NCI-H69 (cell line): ENCODE measurements at places on chromosomes 3 and 15.
A peak's percentile ranks its signal among the peaks of the same experiment; 100 is the strongest.

DNA sequence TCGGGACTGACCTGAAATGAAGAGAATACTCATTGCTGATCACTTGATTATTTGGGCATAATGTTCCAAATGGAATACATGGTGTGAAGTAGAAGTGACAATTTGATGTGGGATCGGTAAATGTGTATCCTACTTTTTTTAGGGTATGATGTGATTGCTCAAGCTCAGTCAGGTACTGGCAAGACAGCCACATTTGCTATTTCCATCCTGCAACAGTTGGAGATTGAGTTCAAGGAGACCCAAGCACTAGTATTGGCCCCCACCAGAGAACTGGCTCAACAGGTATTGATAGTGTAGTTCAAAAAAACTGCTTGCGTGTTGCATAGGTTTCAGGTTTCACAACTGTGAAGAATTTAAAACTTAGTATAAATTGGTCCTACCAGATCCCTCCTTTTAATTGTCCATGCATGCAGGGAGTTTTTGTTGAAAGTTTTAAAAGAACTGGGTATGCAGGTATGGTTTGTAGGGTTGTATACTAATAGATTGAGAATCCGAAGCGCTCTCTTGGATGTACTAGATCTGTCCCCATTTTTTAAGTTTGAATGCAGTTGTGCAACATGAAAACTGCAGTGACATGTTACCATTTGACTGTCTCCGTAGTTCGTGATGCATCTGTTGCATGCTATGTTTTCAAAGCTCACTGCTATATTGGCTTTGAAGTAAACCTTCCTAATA, 1.6 kb downstream of the EIF4A2 start:
- no peak for DNase-seq

- DNase-seq: peak; percentile 52
These were observed 216.6 kb upstream of the GRM7 start for GRCh38 chr3:6644070-6644929.

DNA sequence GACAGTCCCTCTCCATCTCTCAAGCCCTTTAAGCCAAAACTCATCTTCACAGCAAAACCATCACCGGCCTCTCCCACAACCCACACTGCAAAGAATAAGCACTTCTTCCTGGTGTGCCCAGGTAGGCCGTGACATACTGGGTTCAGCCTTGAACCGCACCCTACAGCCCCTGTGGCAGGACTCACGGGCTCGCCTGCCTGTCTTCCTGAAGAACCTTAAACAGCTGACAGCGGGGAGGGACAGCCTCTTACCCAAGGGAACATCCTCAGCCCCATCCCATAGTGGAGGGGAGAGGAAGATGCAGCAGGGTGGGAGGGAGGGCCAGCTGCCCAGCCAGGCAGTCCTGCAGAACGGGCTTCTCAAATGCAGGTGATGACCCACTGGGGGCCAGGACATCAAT, 40.2 kb downstream of the TBC1D2B start:
- no peak for DNase-seq

DNA sequence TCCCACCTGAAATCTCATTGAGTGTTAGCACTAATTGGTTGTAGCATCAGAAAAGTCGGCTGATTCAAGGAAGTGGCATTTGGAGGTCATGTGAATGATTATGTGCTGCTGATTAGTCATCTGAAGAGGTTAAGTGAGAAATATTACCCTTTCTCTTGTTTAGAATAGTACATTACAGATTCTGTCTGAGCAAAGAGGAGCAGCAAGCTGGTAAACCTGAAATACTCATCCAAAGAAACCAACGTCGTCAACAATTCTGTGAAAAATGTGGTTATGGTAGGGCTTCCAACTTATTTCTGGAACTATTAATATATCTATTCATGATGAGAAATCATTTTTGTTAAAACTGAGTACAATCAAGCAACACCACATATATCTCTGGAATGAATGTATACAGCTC, 1024.9 kb downstream of the TUSC7 start:
- DNase-seq: no peak
